ENCODE measurements at places on chromosomes 13 and 19.
A peak's percentile ranks its signal among the peaks of the same experiment; 100 is the strongest.

DNA sequence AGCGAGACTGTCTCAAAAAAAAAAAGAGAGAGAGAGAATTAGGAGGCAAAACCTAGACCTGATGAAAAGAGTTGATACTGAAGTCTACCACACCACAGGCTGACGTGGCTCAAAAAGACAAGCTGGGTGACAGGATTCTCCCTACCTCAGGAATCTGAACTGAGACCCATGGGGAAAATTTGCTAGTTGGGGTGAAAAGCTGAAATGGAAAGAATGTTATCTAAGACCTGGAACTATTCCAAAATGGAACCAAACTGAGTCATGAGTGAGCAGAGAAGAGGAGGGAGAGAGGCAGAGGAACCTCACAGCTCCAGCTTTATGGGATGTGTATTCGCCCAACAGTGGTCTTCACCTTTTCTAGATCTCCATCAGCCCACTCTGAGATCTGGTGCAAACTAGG is 11.7 kb downstream of the SMG9 start:
- DNase-seq: peak; percentile 64

GRCh38 chr19:49327878-49328544 is 3.0 kb upstream of the SLC6A16 start:
- DNase-seq: peak; percentile 15

DNA sequence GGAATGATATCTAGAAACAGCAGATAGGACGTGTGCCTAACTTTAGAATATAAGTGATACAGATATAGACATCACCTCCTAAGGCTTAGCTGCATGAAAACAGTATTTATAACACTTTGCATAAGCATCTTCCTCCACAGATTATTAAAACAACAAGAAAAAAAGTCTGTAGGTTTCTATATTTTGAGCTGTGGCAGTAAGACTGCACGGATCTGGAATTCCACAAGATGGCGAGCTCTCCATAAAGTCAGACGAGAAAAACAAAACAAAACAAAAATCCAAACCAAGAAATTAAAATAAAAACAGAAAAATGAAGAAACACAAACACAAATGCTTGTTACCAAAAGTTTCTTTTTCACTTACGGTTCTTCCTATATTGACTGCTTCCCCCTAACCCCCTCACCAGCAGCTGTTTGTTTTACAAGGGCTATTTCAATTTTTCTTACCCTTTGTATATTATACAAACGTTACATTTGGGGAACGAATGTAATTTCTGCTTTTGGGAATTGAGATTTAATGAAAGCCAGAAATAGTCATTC is 285.8 kb downstream of the MYO16 start:
- peak; percentile 51 for DNase-seq

GRCh38 chr19:35211545-35212230 is 16.9 kb downstream of the FAM187B start:
- DNase-seq: no peak

- no peak for DNase-seq
Observed at GRCh38 chr13:91046715-91047327, 300.7 kb upstream of the MIR17HG start.

DNA sequence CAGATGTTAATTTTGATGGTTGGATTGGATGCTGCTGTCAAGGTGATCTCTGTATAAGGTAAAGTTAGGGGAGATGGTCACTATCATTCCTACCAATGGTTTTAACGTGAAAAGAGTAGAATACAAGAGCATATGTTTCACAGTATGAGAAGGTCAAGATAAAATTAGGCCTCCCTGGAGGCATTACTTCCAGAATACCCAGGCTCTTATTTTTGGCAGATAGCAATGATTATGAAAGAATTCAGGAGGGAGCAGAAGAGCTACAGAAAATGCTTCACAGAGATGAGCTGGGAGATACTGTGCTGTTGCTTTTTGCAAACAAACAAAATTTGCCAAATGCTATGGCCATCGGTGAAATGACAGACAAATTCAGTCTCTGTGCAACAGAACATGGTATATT is 547.5 kb upstream of the SPRY2 start:
- DNase-seq: no peak

GRCh38 chr19:16094360-16095070 is 17.2 kb upstream of the RAB8A start:
- no peak for DNase-seq

GRCh38 chr19:58326501-58326913 is 287 bp upstream of the ZSCAN22 start:
- no peak for DNase-seq

- no peak for DNase-seq
Observed at GRCh38 chr13:104008075-104008474, 941.9 kb upstream of the SLC10A2 start.

DNA sequence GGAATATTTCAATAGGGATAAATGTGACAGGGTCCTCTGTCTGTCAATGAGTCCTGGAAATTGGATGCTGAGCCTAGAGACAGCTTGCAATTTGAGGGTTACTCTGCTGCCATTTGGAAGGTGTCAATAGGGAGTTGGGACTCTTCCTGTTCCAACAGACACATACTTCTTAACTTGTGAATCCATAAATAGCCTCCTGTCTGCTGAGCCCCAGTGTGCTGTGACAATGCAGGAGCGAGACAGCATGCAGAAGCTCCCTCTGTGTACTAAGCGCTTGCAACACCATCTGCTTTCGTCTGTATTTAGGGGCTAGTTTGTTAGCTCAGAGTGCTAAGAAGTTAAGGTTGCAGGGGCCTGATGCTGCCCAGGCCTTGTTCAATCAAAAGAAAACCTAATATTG is 58.5 kb upstream of the GPR12 start:
- no peak for DNase-seq

DNA sequence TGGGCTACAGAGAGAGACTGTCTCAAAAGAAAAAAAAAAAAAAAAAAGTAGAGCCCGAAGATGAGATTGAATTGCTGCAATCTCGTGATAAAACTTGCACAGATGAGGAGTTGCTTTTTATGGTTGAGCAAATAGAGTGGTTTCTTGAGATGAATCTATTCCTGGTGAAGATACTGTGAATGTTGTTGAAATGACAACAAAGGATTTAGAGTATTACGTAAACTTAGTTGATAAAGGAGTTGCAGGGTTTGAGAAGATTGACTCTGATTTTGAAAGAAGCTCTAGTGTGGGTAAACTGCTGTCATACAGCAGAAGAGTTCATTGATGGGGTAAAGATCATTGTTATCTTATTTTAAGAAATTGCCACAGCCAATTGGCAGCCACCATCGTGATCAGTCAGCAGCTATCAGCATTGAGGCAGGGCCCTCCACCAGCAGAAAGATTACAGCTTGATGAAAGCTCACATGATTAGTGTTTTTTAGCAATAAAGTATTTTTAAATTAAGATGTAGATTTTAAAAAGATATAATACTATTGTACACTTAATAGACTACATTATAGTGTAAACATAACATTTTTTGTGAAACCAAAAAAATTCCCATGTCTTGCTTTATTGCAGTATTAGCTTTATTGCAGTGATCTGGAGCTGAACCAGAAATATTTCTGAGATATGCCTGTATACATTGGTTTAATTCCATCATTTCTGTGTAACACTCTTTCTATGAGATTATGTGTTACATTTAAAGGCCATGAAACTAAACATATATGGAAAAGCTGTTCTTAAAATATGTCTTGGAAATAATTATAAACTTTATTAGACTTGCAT is 43.1 kb downstream of the ZMYM2 start:
- no peak for DNase-seq

DNA sequence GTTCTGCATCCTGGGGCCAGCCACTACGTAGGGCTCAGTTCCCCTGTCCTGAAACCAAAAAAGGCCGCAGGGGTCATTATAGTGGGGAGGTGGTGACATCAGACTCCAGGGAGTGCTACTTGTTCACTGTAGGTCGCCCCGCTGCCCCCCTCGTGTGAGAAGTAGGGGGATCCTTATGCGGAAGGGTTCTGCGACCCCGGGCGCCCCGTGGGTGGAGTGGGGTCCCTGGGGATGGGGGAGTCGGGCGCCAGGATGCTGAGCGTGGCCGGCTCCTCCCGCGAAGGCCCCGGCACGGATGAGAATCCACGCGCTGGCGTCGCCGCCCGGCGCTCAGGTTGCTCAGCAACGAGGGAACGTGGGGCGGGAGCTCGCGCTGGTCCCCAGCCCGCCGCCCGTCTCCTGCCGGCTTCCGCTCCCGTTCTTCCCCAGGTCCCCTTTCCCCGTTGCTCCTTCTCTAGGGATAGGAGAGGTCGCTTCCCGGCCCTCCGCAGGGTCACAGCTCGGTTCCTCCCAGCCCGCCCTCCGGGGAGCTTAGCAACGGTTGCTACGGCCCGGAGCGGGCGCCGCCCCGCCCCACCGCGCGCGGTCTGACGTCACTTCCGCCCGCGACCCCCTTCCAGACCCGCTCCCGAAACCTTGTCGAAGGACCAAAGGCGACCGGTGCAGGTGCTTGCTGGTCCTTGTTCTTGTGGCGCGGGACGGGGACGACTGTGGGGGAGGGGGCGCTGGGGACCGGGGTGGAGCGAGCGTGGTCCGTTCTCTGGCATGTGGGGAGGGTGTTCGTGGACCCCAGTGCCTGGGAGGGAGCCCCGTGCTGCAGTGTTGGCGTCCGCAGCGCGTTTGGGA is at the start of gene NAT14:
Gene NAT14 (plus strand): TSS at position 596 of the 846 bp plus-strand sequence. CDS start 521 bp downstream, outside the sequence.
- peak; percentile 14 for DNase-seq

DNA sequence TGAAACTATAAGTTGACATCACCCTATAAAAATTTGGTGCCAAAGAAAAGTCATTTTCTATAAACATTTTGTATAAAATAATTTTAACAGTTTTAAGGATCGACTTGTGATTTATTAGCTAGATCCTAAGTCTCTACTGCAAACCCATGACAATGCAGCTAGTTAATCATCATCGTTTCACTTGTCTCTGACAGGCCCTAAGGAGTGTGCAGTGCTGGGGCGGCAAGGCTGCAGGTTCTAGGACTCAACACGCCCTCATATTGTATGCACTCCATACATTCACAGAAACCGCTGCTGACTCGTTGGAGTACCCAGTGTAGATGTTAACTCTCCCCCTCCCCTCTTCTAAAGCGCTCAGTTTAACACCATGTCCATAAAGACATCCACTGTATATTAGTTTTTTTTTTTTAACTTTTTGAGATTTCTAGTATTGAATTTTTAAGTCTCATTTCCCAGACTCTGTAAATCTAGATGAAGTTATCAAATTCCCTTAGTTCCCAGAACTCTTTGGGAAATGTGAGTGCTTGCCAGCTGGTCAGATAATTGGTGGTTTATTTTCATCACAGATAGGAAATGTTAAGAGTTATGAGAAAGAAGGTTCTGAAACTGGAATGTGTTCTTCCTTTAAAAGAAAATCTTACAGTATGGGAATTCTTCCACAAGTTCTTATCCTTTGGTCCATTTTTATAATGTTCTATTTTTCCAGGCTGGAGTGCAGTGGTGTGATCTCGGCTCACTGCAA is 162.8 kb upstream of the RNF113B start:
- DNase-seq: no peak

- no peak for DNase-seq
Observed at GRCh38 chr13:73273745-73274144, 214.9 kb downstream of the KLF5 start.

DNA sequence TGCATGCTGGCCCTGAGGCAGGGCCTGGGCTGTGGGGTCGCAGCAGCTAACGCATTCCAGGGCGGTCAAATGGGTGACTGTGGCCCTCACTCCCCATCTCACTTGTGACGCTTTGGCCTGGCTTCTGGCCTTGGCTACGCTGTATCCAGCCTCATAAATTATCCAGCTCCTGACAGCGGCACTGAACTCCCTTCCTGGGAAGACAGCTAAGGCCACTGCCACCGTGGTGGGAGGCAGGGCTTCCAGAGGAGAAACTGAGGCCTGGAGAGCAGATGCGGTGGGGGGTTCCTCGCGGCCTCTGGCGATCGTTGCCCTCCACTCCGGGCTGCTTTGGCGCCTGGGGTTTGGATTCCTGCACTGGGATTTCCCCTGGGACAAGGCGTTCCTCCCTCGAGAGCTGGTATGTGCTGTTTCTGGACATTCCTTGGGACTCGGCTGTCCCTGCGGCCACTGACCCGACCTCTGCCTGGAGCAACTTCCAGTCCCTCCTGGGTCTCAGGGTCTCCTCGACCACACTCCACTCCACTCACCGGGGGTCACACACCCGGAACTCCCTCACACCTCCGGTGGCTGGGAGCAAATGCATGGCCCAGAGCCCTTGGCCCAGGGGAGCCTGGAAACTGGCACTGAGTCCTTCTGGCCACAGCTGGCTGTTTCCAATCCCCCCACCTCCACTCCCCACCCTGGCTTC is 3.4 kb downstream of the TBXA2R start:
- DNase-seq: no peak

GRCh38 chr13:104597546-104598180 is 1531.4 kb upstream of the SLC10A2 start:
- no peak for DNase-seq

GRCh38 chr19:4224470-4224869 is 4.9 kb upstream of the EBI3 start:
- no peak for DNase-seq

DNA sequence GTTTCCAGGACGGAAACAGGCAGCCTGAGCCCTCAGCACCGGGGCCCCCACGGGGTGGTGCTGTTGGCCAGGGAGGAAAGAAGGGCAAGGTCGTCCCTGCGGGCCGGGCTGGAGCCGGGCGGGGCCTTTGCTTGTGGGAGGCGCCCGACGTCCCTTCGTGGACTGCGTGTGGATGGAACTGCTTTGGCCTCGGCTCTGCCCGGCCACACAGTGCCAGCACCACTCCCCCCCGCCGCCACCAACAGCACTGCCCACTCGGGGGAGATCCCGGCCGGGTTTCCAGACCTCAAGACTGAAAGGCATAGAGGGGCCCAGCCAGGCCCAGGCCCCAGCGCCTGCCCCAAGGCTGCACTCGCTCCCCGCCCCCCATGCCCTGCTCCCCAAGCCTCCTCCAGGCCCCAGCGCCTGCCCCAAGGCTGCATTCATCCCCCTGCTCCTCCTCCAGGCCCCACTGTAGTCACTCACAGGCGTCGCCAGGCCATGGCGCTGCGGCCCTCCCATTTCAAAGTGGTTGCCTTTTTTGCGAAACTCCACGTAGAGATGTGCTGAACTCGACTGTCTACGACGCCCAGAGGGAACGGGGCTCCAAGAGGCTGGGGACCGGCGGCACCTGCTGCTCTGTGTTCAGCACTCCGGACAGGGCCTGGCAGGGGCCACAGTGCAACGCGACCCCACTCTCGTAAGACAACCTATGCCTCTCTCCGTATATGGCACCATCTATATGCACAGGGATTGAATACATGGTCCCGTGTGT is 22.5 kb downstream of the C13orf46 start:
- peak; percentile 77 for DNase-seq

- DNase-seq: no peak
Observed at GRCh38 chr13:77406644-77407440, 79.9 kb upstream of the MYCBP2 start.
